ENCODE measurements at places on chromosomes 4 and X. TPM values are rescaled to one million over a fixed set of nuclear protein-coding genes. Genes with fewer than 3 reads are reported as not detected.

The CT45A3 gene
- not detected for total RNA-seq

The BBS12 gene
- 4.9 TPM for total RNA-seq

DNA sequence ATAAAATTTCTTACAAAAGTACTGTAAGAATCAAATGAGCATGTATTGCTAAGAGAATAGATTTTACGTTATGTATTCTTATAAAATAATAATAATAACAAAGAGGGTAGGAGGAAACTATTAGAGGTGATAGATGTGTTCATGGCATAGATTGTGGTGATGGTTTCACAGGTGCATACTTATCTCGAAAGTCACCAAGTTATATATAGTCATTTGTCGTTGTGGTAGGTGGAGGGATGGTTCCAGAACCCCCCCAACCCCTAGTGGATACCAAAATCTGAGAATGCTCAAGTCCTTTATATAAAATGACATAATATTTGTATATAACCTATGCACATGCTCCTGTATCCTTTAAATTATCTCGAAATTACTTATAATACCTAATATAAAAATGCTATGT is 36.7 kb upstream of the H2AZ1 start:
- no peak for DNase-seq

The ENPEP gene
- 3.3 TPM for total RNA-seq

- DNase-seq = no peak
These were observed 160.9 kb downstream of the SMIM20 start for GRCh38 chr4:26074712-26075430.

DNA sequence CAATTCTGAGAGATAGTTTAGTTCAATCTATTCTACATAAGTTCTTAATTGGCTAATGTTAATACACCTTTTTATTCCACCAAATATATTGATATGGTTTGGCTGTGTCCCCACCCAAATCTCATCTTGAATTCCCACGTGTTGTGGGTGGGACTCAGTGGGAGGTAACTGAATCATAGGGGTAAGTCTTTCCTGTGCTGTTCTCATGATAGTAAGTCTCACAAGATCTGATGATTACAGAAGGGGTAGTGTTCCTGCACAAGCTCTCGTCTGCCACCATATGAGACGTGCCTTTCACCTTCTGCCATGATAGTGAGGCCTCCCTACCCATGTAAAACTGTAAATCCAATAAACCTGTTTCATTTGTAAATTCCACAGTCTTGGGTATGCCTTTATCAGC is 11.3 kb downstream of the PPA2 start:
- no peak for DNase-seq

- DNase-seq = no peak
These were observed 506.1 kb downstream of the IL15 start for GRCh38 chr4:142142366-142143054.

The MGAT4D gene
- not detected for total RNA-seq

DNA sequence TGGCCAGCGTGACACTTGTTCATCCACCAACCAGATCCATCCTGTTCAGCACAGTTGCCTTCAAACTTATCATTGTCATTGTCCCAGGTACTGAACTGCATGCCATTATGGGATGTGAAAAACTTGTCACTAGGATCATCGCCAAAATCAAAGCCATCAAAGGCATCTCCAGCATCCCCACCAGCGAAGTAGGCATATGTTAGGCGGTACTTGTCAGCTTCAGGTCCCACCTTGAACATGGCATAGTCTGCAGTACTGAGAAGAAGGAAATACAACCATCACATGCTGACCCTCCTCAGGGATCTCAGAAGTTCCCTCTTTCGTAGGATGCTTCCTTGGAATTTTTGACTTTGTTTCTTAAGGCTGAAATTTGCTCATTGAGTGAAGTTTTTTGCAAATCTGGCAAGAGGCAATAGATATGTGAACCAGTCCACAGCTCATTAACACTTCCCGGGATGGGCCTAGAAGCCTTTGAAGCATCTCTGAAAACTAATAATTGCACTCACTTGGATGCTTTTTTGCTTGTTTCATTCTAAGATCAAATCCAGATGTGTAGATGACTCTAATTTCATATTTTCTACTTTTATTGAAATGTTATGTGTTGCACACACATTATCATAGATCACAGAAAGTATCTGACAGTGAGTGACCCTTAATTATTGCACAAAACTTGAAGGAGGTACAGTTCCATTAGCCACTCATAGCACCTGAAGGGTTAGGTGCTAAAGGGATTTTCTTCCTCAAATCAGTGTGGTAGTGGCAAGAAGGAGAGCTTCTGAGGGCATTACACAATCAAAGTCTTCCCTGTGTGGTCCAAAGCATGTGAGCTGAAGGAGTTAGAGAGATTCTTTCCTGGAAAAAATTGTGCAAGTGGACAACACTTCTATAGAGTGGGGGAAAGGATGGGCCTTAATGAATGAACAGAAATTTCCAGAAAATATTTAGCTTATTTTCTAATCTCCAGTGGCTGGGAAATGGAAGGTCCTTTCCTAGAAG is 5.4 kb downstream of the FGG start:
- DNase-seq = no peak

DNA sequence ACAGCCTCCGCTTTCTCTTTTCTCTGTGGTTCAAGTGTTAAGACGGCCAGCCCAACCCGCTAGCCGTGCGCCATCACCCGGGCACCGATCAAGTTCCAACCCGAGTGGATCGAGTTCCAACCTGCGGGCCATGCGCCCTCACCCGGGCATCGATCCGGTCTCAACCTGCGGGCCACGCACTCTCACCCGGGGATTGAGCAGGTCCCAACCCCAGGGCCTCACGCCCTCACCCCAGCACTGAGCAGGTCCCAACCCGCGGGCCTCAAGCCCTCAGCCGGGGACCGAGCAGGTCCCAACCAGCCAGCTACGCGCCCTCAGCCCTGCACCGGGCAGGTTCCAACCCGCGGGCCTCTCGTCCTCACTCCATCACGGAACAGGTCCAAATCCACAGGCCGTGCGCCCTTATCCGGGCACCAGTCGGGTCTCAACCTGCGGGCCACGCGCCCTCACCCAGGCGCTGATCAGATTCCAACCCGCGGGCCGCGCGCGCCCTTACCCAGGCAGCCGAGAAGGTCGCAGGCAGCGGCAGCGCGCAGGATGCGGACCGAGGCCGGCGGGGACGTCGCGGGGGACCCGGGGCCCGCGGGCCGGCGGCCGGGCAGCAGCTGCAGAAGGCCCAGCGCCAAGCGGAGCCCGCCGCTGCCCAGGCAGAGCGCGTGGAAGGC is 443 bp downstream of the GPR143 start:
- DNase-seq = no peak

- no peak for DNase-seq
These were observed 33.3 kb upstream of the SLC2A9 start for GRCh38 chr4:10054571-10055041.

The ASB5 gene
- total RNA-seq = 2.8 TPM

The PNMA6A gene
- 3.0 TPM for total RNA-seq

DNA sequence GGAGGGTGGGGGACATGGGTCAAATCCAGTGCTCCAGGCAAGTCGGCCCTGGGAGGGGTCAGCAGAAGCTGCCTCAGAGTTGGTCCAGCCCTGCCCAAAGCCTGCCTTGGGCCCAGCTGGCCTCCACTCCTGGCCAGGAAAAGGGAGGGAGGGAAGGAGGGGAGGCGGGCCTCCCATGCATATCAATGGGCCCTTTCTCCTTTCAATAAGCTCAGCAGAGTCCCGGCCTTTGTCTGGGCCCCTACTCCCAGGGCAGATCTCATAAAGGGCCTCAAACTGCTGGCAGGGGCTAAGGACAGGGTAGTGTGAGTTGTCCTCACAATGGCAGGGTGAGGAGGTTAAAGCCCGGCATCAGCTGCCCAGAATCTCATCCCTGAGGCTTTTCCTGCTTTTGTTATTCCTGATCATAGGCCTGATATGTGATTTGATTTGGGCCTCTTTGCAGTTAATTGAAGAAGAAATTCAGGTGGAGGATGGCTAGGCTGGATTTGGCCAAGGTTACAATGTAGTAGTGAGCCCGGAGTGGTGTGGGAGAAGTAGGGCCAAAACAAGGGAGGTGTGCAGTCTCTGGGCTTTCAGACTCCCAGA is 121.1 kb upstream of the ATP6AP2 start:
- DNase-seq = no peak

The TREX2 gene
- total RNA-seq = 0.19 TPM

GRCh38 chr4:6929339-6929811 is 19.7 kb downstream of the TBC1D14 start:
- peak; percentile 48 for DNase-seq

DNA sequence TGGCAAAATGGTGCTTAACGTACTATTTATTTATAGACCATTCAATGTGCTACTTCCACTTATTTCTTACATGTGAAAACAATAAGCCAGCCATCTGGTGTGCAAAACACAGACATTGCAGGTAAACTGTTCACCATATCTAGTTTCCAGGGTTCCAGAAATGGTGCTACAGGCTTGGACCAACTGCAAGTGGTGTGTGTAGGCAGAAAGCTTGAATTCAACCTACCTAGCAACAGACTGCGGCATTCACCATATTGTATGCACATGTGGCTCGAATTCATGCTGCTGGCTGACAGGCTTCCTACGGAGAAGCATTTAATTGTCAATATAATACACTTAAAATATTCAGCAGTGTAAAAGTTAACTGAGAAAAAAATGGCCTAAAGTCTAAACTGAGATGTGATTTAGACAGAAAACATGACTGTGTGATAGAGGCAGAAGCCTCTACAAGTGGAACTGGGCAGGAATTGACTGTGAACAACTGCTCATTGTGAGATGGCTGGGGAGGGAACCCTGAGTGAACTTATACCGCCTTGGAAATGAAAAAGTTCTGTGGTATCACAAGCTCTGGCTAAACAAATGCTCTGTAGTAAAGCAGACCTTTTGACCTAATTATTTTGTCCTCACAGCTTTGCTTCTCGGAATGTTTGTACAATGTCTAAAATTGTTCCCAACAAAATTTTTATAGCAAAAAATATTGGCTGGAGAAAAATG is 434.7 kb downstream of the GRIA2 start:
- DNase-seq = no peak

The NEUROG2 gene
- not detected for total RNA-seq

DNA sequence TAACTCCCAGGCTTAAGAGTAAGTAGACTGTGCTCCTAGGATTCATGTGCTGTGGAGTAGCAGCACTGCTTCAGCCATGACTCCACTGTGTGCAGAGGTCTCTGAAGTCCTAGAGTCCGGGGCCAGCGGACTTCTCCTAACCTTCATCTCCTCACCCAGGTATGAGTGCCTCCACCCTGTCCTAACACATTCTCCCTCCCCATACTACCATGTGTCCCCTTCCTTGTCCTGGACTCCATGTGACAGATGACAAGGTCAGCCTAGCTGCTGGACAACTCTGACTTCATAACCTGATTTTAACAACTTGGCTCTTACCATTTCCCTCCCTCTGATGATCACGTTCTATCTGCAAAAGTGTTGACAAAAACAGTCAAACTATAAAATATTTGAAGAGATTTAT is 16.7 kb downstream of the ASB11 start:
- no peak for DNase-seq

The POU3F4 gene
- not detected for total RNA-seq

- DNase-seq = no peak
These were observed 15.1 kb downstream of the FAT1 start for GRCh38 chr4:186708554-186708953.

DNA sequence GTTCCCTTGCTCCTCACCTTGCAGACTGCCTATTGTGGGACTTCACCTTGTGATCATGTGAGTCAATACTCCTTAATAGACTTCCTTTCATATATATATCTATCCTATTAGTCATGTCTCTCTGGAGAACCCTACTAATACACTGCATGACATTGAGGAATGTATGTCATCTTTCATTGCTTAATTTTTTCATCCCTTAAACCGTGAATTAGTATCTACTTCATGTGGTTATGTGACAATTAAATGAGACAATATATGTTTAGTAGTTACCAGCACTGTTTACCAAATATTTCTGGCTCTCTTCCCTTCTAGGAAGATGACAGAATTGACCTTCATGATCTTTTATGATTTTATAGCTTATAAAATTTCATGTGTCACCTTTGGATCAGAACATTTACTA is 759.5 kb downstream of the GRXCR1 start:
- no peak for DNase-seq

DNA sequence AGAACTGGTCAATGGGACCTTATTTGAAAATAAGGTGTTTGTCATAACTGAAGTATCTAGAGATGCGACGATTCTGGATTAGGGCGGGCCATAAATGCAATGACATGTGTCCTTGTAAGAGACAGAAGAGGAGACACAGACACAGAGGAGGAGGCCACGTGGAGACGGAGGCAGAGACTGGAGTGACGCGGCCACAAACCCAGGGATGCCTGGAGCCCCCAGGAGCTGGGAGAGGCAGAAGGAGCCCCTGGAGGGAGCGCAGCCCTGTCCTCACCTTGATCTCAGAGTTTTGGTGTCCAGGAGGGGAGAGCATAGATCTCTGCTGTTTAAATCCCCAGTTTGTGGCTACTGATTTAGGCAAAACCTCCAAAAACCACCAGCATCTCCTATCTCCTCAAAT is 5.0 kb downstream of the GTPBP6 start:
- peak; percentile 23 for DNase-seq

- peak; percentile 54 for DNase-seq
These were observed 92.2 kb upstream of the SPRY1 start for GRCh38 chr4:123304151-123304964.

- no peak for DNase-seq
These were observed 148.5 kb downstream of the FAM13A start for GRCh38 chr4:88908521-88908920.

- DNase-seq = peak; percentile 84
These were observed 104.1 kb downstream of the PHOX2B start for GRCh38 chr4:41644288-41644914.

The KLHL5 gene
- total RNA-seq = 13.2 TPM

The CCNA2 gene
- total RNA-seq = 0.81 TPM

The USP51 gene
- 1.6 TPM for total RNA-seq

- DNase-seq = peak; percentile 37
These were observed 428.0 kb downstream of the ZNF674 start for GRCh38 chrX:46117234-46117633.

The FABP2 gene
- not detected for total RNA-seq

DNA sequence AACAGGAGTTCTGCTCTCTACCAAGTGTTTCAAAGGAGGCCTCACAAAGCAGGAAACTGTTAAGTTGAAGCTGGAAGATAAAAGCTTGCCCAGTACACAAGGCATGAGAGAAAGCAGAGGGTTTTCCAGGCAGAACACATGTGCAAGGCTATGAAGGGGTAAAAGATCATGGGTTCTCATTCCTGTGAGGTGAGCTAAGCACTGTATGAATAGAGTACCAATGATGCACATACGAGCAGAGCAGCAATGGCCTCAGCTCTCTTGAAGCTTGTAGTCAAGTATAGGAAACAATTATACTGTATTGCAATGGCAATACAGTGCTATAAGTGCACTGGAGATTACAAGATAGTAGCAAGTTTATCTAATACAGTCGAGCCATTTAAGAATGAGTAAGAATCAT is 18.0 kb downstream of the TTC29 start:
- DNase-seq = no peak

- no peak for DNase-seq
These were observed 99.7 kb downstream of the RASL11B start for GRCh38 chr4:52961666-52962412.

Data from Right ventricle myocardium superior (tissue), 1 donor.